NCI-H2081 (cell line): ENCODE measurements at places on chromosomes 6 and 20.

- no peak for DNase-seq
Measured at GRCh38 chr6:75149240-75149639, 56.6 kb downstream of the COL12A1 start.

- DNase-seq: no peak
Measured at GRCh38 chr20:50415021-50415515, 95.1 kb upstream of the PTPN1 start.

DNA sequence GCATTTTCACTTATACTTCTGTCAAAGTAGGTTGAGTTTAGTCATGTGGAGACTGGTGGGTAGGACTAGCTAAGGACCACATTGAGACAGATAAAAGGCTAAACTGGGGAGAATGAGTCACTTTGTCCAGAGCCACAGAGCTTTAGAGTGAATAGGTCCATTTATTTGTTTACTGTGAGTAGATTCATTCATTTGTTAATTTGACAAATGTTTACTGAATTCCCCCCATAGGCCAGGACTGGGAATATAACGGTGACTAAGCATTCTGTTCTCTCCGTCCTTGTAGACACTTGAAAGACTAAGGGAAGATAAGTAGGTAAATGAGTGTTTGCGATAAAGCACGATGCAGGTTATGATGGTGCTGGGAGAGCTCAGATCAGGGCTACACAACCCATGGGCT is 699.7 kb upstream of the ID4 start:
- no peak for DNase-seq

DNA sequence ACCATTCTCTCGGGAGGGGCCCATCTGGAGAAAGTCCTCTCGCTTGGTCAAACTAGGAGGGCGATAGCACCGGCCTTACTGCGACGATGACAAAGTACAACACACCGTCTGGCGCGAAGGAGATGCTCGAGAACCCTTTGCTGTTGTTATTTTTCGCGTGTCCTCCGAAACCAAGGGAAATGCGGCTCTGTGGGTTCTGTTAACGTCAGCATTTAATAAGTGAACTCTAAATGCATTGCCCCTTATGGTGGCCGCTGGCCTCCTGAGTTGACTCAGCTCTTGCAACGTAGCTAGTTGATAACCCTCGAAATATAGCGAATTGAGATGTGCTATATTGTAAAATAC is 577 bp upstream of the SCAND1 start:
- no peak for DNase-seq

- no peak for DNase-seq
Measured at GRCh38 chr20:11454966-11455799, 462.5 kb upstream of the BTBD3 start.

DNA sequence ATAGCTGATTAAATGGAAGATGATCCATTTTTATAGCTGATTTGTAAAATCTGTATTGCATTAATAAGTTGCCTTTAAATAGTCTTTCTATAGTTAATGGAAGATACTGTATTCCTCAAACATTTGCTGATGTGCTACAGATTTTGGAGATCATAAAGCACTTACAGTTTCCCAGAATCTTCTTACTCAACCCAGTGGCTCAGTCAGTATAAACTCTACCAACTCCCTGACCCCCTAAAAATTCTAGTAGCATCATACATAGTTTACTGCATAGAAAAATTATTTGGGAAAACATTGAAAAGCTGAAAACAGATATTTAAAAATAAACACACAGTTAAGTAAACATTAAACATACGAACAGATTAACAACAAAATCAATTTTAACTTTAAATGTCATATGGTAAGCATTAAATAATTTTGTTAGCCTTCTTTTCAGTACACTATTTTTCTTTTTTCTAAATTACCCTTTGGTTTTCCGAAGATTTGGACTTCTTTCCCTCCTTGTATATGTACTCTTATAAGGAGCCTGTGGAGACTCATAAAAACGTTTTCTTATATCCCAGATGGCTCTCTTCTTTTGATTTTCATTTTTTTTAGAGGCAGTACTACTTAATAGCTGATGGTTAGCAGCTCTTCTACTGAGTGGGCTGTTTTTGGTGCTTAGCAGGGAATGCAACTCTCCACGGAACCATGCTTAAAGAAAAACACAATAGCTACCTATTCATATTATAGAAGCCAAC is 62.7 kb upstream of the BMP5 start:
- DNase-seq: no peak
